ENCODE measurements at places on chromosomes 6 and 20. TPM values are rescaled to one million over a fixed set of nuclear protein-coding genes. Genes with fewer than 3 reads are reported as not detected.

Gene TREM1
- not detected for total RNA-seq

Gene TBXT
- not detected for total RNA-seq

Gene HS3ST5
- total RNA-seq = not detected

Gene SLC16A10
- not detected for total RNA-seq

Gene LY6G6F
- total RNA-seq = not detected

Gene TXLNB
- total RNA-seq = 0.53 TPM
